ENCODE measurements at places on chromosomes 11 and 22. TPM values are rescaled to one million over a fixed set of nuclear protein-coding genes. Genes with fewer than 3 reads are reported as not detected.

DNA sequence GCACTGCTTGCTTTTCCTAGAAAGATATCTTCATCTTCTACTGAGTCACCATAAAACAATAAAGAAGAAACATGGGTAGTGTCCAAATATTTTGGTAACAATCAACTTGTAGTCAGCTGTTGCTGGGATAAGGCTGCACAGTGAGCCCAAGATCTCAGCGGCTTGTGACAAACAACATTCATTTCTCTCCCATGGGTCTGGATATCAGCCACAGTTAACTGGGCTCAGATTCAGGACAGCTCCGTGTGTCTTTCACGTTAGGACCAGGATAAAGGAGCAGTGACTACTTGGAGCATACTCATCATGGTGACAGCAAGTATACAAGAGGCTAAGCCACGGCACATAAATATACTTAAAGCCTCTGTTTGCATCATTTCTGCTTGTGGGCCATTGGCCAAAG is 27.9 kb upstream of the GRK3 start:
- no peak for DNase-seq

GRCh38 chr11:63614136-63614671 is at the start of gene PLAAT3:
Gene PLAAT3 (minus strand): TSS chr11:63614433. CDS start chr11:63614014, 419 bp downstream.
- DNase-seq = peak; percentile 89

Gene CYP2D6
- 3.5 TPM for polyA plus RNA-seq

Gene PAMR1
- 2.6 TPM for polyA plus RNA-seq

Gene ADSL
- 39.1 TPM for polyA plus RNA-seq

Gene FBLN1
- polyA plus RNA-seq = 1.9 TPM

GRCh38 chr11:121757480-121758125 is 304.8 kb upstream of the SORL1-AS1 start:
- DNase-seq = no peak

DNA sequence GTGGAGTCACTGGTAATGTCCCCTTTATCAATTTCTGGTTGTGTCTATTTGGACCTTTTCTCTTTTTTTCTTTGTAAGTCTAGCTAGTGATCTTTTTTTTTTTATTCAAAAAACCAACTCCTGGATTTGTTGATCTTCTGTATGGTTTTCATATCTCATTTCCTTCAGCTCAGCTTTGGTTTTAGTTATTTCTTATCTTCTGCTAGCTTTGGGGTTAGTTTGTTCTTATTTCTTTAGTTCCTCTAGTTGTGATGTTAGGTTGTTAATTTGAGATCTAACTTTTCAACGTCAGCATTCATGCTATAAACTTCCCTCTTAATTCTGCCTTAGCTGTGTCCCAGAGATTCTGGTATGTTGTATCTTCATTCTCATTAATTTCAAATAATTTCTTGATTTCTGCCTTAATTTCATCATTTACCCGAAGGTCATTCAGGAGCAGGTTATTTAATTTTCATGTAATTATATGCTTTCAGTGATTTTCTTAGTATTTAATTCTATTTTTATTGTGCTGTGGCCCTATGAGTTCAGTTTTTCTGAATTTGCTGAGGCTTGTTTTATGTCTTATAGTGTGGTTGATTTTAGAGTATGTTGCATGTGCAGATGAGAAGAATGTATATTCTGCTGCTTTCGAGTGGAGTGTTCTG is 29.0 kb downstream of the PI4KA start:
- no peak for DNase-seq

DNA sequence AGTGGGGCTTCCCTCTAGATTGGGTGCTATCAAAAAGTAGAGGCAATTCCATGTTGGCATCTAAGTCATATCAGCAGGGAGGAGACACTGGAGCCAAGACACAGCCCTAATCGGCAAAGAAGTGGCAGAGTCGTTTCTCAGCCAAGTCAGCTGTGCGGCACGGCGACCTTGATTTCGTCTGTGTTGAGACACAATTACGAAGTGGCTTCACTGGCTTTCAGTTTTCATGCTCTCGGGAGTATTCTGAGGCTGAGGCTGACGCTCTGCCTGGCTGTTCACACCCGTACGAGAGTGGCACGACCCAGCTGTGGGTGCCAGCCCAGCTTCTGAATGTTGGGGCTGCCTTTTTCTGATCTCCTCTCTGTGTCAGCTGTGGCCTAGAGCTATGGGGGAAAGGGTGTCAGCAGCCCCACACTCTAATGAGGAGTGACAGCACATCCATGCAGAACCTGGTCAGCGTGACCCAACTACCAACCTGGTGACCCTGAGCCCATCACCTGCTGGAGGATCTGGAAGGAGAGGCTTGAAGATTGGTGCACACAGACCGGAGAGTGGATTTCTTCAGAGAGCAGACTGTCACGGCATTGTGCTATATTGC is 105.7 kb upstream of the TMEM45B start:
- no peak for DNase-seq

Measured in spleen (tissue), 13 donors.